Type B pancreatic cell (in vitro differentiated cells): ENCODE measurements at places on chromosomes 2 and 18.

GRCh38 chr2:201996006-201996405 is 37.6 kb upstream of the FZD7 start:
- peaks cover 58% of the 10 kb centered on the region for H3K4me1 ChIP-seq
- no peaks in the 10 kb centered on the region for H3K36me3 ChIP-seq
- peak overlapping the region; percentile 88 for H3K27ac ChIP-seq
- DNase-seq = no peak
- no peaks in the 10 kb centered on the region for H3K27me3 ChIP-seq

- peaks cover 1% of the 10 kb centered on the region for H3K27me3 ChIP-seq
- H3K27ac ChIP-seq = no peak overlapping the region
- H3K4me1 ChIP-seq = peaks cover 25% of the 10 kb centered on the region
Measured at GRCh38 chr2:11404376-11405073, 60.1 kb upstream of the ROCK2 start.

GRCh38 chr2:97935719-97936161 is 60.0 kb downstream of the TMEM131 start:
- H3K4me1 ChIP-seq = peaks cover 41% of the 10 kb centered on the region
- peak overlapping the region; percentile 57 for H3K4me3 ChIP-seq
- H3K36me3 ChIP-seq = no peaks in the 10 kb centered on the region
- DNase-seq = no peak

DNA sequence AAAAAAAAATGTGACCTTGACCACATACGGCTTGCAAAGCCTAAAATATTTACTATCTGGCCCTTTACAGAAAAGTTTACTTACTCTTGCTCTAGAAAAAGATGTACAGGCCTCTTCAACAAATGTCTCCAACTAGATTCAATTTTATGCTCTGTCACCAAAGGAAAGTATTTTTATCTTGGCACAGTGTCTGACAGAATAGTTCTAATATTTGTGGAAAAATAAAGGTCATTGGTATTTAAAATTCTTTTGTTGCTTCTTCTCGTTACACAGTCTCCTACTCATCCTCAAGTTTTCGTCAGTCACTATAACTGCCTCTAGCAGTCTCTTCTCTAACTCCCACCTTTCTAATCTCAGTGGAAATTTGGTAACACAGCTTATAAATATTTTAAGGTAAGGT is 1.4 kb downstream of the RBKS start:
- H3K4me1 ChIP-seq = peaks cover 21% of the 10 kb centered on the region
- H3K27me3 ChIP-seq = peaks cover 3% of the 10 kb centered on the region
- H3K4me3 ChIP-seq = peak overlapping the region; percentile 100
- DNase-seq = no peak
- no peaks in the 10 kb centered on the region for H3K36me3 ChIP-seq

DNA sequence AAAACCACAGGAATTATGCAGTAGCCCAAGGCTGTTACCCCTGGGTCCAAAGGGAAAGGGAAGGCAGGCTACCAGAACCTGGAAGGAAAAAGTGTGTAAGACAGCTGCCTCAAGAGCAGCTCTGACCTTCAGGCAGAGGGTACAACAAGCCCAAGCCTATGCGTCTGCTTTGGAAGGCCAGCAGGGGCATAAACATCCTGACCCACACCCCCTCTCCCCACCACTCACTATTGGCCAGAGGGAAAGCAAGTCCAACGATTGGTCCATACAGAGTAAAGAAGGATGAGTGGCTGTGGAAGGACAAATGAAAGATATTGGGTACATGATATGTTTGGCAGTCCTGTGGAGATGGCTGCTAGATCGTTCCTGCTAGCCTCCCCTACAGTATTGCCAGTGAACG is 227.6 kb upstream of the HNRNPA3 start:
- H3K36me3 ChIP-seq = no peaks in the 10 kb centered on the region
- H3K27me3 ChIP-seq = peaks cover 44% of the 10 kb centered on the region
- no peak overlapping the region for H3K27ac ChIP-seq
- H3K4me1 ChIP-seq = peaks cover 5% of the 10 kb centered on the region
- no peak overlapping the region for H3K4me3 ChIP-seq

- no peak overlapping the region for H3K4me3 ChIP-seq
- peak overlapping the region; percentile 65 for H3K27ac ChIP-seq
- DNase-seq = no peak
Measured at GRCh38 chr2:69933839-69934613, 19.1 kb downstream of the MXD1 start.

- H3K4me1 ChIP-seq = peaks cover 13% of the 10 kb centered on the region
- H3K36me3 ChIP-seq = no peaks in the 10 kb centered on the region
- no peak for DNase-seq
- no peak overlapping the region for H3K4me3 ChIP-seq
- H3K27ac ChIP-seq = no peak overlapping the region
Measured at GRCh38 chr2:12106440-12107080, 360.1 kb downstream of the LPIN1 start.

DNA sequence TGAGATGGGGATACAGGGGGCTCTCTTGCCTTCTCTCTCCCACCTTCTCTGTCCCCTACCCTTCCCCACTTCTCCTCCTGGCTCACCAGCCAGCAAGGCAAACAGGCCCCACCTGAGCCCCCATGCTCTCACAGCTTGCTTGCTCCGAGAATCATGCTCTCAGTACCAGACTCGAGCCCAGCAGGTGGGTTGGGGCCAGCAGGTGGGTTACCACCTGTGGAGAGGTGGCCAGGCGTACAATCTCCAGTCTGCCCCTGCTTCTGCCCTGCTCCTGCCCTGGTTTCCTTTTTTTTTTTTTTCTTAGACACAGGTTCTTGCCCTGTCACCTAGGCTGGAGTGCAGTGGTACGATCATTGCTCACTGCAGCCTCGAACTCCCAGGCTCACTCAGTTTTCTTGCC is 214.5 kb downstream of the SH3RF3 start:
- H3K4me3 ChIP-seq = no peak overlapping the region
- no peak overlapping the region for H3K27ac ChIP-seq
- peaks cover 30% of the 10 kb centered on the region for H3K4me1 ChIP-seq
- peaks cover 3% of the 10 kb centered on the region for H3K27me3 ChIP-seq

- H3K27me3 ChIP-seq = peaks cover 25% of the 10 kb centered on the region
- H3K27ac ChIP-seq = no peak overlapping the region
- no peak for DNase-seq
- no peaks in the 10 kb centered on the region for H3K36me3 ChIP-seq
Measured at GRCh38 chr2:240155048-240155744, 14.7 kb upstream of the OTOS start.

- peaks cover 12% of the 10 kb centered on the region for H3K4me1 ChIP-seq
- no peaks in the 10 kb centered on the region for H3K27me3 ChIP-seq
- no peak for DNase-seq
- no peak overlapping the region for H3K27ac ChIP-seq
- H3K4me3 ChIP-seq = no peak overlapping the region
Measured at GRCh38 chr2:11775384-11775783, 29.0 kb downstream of the LPIN1 start.

- no peak for DNase-seq
- H3K4me3 ChIP-seq = no peak overlapping the region
- H3K4me1 ChIP-seq = peaks cover 15% of the 10 kb centered on the region
- H3K36me3 ChIP-seq = peaks cover 65% of the 10 kb centered on the region
Measured at GRCh38 chr2:54630858-54631497, 92.5 kb upstream of the EML6 start.

GRCh38 chr18:75264926-75265597 is 54.5 kb downstream of the TSHZ1 start:
- no peaks in the 10 kb centered on the region for H3K27me3 ChIP-seq
- H3K4me3 ChIP-seq = peak overlapping the region; percentile 69
- DNase-seq = no peak
- H3K4me1 ChIP-seq = peaks cover 77% of the 10 kb centered on the region
- peak overlapping the region; percentile 6 for H3K27ac ChIP-seq

GRCh38 chr2:176729706-176730569 is 460.7 kb downstream of the MTX2 start:
- DNase-seq = no peak
- peaks cover under 1% of the 10 kb centered on the region for H3K27me3 ChIP-seq
- no peak overlapping the region for H3K4me3 ChIP-seq
- H3K36me3 ChIP-seq = no peaks in the 10 kb centered on the region
- no peaks in the 10 kb centered on the region for H3K4me1 ChIP-seq

DNA sequence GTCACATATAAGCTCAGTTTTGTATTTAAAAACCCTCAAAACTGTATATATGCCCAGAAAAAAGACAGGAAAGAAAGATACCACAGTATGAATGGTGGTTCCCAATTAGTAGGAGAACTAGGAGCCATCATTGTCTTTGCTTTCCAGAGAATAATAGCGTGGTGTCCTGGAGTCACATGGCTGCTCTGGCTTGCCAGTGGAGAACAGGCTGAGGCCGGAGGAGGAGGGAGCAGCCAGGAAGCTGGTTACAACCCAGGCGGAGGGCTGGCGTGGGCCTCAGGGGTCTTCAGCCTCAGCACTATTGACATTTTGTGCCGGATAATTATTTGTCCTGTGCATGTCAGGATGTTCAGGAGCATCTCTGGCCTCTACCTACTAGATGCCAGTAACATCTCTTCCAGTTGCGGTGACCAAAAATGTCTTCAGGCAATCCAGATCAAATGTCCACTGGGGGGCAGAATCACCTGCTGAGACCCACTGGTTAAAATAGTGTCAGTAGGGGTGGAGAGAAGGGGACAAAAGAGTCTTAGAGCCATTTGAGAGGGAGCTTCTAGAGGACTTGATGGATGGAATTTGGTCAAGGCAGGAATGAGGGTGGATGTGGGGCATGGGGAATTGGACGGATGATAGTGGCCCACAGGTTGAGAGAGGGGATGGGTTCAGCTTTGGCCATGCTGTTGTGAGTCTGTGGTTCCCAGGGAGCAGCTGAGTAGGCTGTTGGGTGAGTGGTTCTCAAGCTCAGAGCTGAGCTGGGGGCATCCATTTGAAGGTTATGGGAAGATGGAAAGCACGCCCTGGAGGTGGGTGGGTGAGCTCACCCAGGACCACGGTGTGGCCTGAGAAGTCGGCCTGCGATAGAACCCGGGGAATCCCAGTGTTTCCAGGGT is 144.9 kb downstream of the AGAP1 start:
- H3K36me3 ChIP-seq = peaks cover 5% of the 10 kb centered on the region
- H3K27me3 ChIP-seq = no peaks in the 10 kb centered on the region
- peak overlapping the region; percentile 51 for H3K27ac ChIP-seq
- no peak overlapping the region for H3K4me3 ChIP-seq
- peaks cover 64% of the 10 kb centered on the region for H3K4me1 ChIP-seq

DNA sequence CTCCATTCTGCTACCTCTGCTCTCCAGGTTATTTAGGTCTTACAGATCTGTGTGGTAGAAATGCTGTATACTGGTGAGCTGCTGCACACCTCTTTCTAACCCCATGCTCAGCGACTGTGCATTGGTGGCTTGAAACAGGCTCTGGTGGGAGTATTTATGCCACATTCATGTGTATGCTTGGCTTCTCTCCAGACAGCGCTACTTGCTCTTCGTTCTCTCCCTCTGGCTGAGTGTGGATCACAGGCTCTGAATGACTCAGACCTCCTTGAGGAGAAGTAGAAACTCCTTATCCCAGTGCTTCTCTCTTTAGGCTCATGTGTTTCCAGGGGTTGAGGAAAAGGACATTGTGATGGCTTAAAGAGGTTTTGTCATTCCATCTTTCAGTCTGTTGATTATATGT is 54.9 kb downstream of the FHOD3 start:
- DNase-seq = no peak
- H3K4me1 ChIP-seq = peaks cover 22% of the 10 kb centered on the region
- no peak overlapping the region for H3K27ac ChIP-seq
- H3K36me3 ChIP-seq = no peaks in the 10 kb centered on the region

GRCh38 chr2:126704434-126705160 is 48.6 kb downstream of the GYPC start:
- DNase-seq = no peak
- peaks cover 5% of the 10 kb centered on the region for H3K36me3 ChIP-seq
- H3K27ac ChIP-seq = no peak overlapping the region

DNA sequence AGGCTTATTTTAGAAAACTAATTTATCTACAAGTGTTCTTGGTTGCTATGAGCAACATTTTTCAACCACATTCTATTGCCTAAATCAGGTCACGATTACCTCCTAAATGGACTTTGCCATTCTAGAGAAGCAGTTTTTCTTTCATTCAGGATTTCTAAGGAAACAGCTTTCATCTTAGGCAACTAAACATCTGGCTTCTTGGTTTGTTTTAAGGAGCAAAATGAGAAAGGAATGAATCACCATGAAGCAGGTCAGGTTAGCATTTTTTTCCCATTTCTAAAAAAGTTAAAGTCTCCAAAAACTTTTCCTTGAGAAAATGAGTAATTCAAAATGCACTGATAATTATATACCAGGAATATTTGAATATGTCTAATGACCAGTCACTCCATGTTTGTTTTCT is 114.8 kb downstream of the GAREM1 start:
- H3K27me3 ChIP-seq = no peaks in the 10 kb centered on the region
- no peak overlapping the region for H3K27ac ChIP-seq
- H3K4me1 ChIP-seq = peaks cover 15% of the 10 kb centered on the region
- H3K36me3 ChIP-seq = no peaks in the 10 kb centered on the region

DNA sequence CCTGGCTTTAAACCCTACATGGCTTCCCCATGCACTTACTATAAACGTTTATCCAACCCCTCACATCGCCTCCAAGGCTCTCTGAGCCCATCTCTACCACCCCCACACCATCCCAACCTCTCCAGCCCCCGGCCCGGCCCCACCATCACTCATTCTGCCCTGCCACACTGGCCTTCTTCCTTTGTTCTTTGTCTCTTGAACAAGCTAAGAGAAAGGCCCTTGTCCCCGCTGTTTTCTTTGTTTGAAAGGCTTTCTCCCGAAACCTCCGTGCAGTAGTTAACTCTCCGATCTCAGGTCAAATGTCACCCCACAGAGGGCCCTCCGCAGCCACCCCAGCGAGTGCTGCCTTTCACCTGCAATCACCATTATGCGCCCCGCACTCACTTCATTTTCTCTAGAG is 100.4 kb downstream of the AFF3 start:
- H3K27ac ChIP-seq = peak overlapping the region; percentile 69
- H3K27me3 ChIP-seq = peaks cover 10% of the 10 kb centered on the region
- H3K4me1 ChIP-seq = peaks cover 38% of the 10 kb centered on the region
- peaks cover 7% of the 10 kb centered on the region for H3K36me3 ChIP-seq
- H3K4me3 ChIP-seq = peak overlapping the region; percentile 60
- DNase-seq = no peak

DNA sequence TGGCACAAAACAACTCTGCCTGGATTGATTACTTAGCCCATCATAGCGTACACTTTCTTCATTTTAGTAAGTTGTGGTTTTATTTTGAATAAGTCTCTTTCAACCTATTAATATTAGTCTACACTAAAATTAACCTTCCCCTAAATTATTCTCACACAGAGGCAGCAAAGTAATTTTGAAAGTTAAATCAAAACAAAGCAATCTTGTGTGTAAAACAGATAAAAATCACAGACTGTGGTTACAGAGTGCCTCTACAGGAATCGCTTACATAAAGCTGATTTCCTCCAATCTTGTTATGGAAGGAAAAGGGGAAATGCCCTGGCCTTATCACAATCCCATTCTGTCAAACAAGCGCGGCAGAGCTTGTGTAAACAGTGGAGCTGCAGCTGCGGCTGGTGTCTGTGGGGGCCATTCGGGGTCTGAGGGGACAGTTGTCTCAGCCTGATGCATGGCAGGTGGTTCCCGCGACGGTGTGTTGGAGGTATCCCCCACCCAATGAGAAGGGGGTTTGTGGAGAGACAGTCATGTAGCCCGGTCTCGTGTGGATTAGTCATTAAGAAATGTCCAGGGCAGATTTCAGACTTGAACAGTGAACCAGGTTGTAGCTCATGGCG is 42.1 kb downstream of the BCL2L11 start:
- H3K27ac ChIP-seq = no peak overlapping the region
- peaks cover 33% of the 10 kb centered on the region for H3K4me1 ChIP-seq
- H3K27me3 ChIP-seq = no peaks in the 10 kb centered on the region
- H3K4me3 ChIP-seq = peak overlapping the region; percentile 37
- H3K36me3 ChIP-seq = peaks cover 30% of the 10 kb centered on the region
